ENCODE measurements at places on chromosomes 11 and 22.

- no peak for DNase-seq
Observed at GRCh38 chr11:17585911-17586695, 39.0 kb downstream of the OTOG start.

DNA sequence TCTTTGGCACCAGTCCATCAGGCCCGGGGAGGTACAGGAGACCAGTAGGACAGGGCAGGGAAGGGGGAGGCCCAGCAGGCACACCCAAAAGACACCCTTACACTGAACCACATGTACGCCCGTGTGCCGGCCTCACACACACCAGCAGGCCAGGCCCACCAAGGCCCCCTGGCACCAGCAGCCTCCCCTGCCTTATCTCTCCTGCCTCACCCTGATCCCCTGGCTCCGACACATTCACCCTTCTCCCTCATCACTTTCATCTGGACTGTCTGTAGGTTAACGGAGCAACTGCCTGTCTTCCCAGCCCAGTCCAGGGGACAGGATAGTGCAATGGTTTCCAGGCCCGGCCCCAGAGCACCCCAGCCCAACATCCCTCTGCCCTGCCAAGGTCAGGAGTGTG, 4.9 kb downstream of the CDKN1C start:
- DNase-seq, result no peak

- peak; percentile 42 for DNase-seq
Observed at GRCh38 chr11:17845431-17845881, 110.9 kb downstream of the KCNC1 start.

- peak; percentile 92 for DNase-seq
Observed at GRCh38 chr11:65911682-65912568, 6.9 kb downstream of the C11orf68 start.
